Stimulated activated CD4-positive, alpha-beta T cell treated with anti-CD3 and anti-CD28 coated beads, Interleukin-1b, Interleukin-23, amount 100 ng/mL, for 1 hour (primary cell): ENCODE measurements at places on chromosomes 3 and 15.

- no peak for DNase-seq
Measured at GRCh38 chr3:190032923-190033322, 87.8 kb downstream of the P3H2 start.

DNA sequence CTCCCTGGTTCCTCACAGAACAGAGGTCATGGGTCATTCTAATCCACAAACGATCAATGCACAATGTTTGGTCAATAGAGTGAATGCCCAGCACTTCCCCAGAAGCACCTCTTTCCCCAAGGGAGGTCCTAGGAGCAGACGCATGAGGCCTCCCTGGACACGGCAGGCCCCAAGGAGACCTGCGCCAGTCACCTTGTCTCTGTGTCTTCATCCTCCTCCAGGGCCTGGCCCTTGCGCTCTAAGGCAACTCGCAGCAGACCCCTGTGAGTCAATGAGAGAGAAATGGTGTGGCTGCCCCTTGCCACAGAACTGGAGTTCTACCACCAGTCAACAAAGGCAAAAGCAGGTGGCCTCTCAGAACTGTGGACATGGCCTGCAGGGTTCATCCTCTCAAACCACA is 18.1 kb downstream of the ALS2CL start:
- no peak for DNase-seq

DNA sequence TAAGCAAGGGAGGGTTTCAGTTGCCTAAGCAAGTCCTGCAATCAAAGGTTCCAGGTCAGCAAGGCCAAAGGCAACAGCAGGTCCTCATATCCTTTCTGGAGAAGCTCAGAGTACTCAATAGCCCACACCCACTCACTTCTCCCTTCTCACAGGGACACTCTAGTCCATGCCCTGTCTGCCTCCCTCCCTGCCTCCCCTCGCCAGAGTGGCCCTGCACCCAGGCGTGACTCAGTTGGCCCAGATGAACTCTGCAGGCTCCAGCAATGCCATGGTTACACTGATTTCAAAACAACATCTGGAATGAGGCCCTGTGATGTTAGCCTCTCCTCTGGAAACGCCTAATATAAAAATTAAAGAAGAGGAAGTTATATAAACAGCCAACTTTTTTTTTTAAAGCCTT is 32.9 kb downstream of the IL16 start:
- no peak for DNase-seq

DNA sequence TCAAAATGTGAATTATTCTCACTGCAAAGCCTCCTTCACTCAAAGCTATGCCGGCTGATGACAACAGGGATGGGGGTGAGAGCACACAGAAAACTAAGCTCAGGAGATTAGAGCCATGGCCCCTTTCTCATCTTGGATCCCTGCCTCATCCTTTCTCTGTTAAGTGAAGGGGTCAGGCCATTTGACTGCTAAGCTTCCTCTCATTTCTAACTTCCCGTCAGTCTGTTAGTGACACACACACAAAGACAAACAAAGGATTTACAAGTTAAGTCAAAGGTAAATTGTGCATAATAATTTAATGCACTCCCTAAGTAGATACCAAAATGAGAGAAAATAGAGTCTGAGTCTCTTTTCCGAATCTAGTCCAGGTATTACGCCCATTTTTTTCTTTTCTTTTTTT is 1.2 kb downstream of the SS18L2 start:
- no peak for DNase-seq

DNA sequence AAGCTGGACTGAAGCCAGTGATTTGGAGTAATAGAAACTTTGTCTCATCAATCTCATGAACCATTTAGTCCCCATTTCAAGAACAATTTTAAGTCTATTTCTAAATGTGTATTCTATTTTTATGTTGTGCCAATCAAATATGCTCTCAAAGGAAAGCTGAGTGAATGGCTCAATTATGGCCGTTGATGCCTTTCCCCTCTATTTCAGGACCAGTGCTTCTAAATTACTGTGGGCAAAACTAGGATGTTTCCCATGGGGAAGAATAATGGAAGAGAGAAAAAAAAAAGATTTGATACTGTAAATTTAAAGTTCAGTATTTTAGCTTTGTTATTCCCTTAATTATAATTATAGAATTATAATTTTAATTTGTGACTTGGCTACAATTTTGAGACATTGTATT is 110.1 kb downstream of the CADM2 start:
- no peak for DNase-seq

DNA sequence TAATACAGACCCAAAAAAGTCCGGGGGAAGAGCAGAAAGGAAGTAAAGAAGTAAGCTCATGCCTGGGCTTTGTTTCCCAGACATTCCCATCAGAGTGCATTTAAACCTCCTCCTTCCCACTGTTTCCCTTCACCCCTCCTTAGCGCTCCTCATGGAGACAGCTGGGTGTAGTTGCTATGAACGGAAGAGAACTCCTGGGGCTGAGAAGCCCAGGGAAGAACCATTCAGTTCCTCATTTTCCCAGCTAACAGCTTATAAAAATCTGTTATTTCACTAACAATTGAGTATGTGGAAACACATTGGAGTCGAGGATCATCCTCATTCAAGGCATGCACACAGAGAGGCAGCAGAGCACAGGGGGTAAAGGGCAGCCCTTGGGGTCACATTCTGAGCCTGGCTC is 299.3 kb downstream of the SHQ1 start:
- no peak for DNase-seq

DNA sequence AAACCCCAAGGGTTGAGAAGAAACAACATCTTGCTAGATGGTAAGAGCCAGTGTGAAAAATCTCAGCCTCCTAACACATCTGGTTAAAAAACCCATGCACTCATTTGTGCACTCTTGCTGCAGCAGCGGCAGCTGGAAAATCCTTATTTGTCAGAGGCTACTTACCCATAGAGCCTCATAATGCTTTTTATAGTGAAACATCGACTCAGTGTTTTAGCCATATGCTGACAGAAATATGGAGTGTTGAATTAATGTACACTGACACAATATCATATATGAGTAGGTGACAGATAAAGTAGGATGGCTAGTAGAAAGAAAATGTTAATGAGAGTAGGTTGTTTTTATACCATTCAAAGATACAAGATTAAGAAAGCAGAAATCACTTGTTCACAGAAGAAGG is 13.0 kb downstream of the SLC9A9 start:
- no peak for DNase-seq

- no peak for DNase-seq
Measured at GRCh38 chr3:99562990-99563607, 75.3 kb upstream of the COL8A1 start.

DNA sequence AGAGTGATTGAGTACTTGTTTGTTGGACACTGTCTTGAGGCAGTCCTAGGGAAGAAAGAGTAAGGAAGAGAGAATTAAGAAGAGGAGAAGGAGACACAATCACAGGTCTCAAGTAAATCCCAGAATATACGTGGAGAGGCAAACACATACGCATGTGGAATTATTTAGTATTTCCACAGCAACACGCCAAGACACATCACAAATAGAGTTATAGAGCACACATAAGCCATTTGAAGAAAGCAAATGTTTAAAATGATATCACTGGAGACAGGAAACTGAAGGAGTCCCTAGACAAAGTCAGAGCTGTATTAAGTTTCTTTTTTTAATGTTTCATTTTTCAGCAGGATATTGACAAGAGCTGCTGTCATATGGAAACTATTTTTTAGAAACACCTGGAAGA is 206.1 kb upstream of the LRIG1 start:
- no peak for DNase-seq

DNA sequence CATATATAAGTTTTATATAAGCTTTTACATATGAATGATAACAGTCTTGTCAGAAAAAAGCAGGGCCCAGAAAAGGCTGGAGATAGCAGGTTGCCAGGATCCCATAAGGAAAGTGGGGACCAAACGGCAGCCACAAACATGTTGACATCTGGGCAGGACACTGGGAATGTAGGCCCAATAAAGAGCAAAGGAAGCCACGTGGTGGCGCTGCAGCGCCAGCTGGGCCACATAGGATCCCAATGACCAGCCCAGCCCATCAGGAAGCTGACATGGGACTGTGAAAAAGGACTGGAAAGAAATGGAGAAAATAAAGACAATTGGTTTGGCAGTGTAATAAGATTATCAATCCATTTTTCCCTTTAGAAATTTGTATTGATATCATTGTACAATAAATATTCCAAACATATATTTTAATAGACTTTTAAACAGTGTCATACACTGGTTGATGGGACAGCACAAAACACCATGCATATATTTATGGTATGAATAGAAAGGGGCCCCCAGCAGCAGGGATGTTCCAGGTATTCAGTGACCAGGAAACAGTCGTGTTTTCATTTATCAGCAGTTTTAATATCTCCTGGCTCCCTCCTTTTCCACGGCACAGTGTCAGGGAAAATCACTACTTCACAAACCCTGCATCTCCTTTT is 89.0 kb upstream of the STRIT1 start:
- DNase-seq: no peak
